Skeletal muscle cell (primary cell): ENCODE measurements at places on chromosomes 3 and 15.

DNA sequence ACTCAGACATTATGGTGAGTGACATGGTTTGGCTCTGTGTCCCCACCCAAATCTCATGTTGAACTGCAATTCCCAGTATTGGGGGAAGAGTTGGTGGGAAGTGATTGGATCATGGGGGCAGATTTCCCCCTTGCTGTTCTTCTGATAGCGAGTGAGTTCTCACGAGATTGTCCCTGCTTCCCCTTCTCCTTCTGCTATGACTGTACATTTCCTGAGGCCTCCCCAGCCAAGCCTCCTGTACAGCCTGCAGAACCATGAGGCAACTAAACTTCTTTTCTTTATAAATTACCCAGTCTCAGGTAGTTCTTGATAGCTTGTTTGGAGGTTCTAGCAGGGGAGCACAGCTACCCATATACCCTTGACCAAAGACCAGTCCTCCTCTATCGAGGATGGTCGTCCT, 45.9 kb downstream of the ADAM10 start:
- DNase-seq = no peak

DNA sequence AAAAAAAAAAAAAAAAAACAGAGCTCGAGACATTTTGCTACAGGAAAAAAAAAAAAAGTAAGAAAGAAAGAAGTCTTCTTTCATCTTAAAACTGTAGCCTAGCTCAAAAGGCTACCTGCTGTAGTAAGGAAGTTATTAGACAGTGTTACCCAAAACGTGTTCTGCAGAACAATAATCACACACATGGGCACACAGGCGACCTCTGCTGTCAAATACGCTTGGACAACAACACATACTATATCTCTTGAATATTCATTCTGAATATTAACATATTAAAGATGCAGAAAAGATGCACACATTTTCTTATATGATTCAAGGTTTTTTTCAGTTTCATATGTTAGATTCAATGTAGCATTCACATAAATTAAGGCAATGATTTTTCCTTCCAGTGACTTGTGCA, 215.8 kb downstream of the ROBO1 start:
- DNase-seq = no peak

DNA sequence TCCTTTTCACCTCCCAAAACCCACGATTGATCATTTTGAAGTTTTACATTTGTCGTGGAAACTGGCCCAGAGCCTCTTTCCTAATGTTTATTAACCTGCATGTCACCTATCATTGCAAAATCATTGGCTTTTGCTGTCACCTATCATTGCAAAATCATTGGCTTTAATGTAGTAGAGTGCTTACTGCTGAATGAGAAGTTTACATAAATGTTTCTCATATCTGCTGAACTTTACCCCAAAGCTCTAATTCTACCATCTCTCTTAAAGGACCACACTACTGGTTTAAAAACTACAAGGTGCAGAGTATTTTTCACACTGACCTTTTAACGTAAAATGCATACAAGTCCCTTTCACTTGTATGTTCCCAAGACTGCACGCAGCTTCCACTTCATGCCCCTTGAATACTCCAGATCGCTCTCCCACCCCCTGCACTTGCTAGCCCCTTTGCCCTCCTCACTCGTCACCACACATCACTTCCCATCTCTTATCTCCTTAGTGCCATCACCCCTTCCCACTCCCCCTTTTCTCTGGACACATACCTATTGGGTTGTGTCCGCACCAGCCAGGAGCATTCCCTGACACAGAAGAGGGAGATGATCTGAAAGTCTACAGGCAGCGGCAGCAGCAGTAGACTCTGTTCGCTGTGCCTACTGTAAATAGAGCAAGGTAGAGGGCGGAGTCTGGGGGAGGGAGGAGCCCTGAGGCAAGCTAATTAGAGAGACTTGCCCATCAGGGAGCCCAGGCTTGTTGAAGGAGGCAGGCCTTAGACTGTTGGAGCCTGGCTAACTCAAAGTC, 30.2 kb upstream of the ATOSA start:
- no peak for DNase-seq

DNA sequence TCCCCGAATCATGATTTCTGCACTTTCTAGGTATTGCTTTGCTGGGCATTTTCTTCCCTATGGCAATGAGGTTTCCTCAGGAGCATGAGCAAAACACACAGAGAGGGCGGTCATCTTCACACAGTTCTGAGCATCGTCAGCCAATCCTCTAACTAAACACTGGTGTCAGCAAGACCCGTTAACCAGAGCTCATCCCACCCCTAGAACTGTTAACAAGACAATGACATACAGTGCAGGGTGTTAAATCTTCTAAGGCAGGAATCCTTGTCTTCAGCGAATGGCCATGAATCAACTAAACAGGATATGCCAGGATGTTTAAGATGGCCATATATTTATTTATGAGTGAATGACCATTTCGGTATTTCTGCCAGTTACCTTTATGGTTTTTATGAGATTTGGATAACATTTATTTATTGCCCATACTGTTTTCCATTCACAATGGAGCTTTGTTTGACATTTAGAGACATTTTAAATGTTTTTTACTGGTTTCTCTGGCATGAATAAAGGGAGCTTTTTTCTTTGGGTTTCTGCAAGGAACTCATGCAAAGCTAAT, 411.5 kb upstream of the PROK2 start:
- DNase-seq = no peak

DNA sequence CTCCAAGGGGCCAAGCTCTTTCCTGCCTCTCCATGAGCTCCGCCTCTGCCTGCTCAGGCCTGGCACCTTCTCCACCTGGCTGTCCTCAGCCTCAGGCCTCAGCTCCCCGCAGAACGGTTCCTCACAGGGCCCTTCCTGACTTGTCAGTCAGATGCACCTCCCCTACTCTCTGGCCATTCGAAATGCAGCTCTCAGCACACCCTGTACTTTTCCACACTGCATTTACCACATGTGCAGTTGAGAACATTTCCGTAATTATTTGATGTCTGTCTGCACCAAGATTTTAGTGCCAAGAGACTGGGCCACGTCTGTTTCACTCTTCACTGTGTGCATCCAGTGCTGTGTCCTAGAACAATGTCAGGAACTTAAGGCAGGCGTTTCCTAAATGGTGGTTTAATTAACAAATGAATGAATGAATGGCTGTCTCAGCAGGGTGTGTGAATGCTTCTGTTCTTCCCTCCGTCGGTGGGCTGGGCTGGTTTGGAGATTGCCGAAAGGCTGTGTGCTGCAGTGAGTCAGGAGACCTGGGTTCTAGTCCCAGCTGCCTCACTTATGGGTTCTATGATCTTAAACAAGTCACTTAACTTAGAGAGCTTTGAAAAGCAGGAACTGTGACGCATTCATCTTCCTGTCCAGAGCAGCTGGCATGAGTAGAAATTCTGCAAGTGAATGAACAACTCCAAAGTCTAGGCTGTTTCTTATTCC, 5.4 kb downstream of the MUC4 start:
- no peak for DNase-seq

DNA sequence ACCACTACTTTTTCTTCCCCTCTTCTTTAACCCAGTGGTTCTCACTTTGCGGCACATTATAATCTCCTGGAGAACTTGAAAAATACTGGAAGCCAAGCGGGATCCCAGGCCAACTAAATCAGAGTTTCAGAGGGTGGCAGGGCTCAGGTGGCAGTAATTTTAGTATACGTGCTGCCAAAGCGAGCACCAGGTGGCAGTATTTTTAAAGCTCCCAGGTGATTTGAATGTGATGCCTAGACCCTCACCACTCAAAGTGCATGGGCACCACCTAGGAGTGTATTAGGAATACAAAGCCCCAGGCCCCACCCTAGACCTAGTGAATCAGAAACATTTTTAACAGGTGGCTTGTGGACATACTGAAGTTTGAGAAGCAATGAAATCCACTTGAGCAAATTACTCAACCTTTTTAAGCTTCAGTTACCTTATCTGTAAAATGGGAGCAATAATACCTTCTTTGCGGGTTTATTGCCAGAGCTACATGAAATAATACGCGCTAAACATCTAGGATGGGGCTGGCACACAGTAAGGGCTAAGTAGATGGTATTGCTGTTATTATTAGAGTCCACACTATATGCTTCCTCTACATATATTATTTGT, 8.3 kb downstream of the B3GALNT1 start:
- no peak for DNase-seq

- DNase-seq = peak; percentile 48
Observed at GRCh38 chr15:33027306-33028035, 167.0 kb downstream of the FMN1 start.

GRCh38 chr3:33915796-33916546, 117.5 kb downstream of the PDCD6IP start:
- DNase-seq = no peak

- DNase-seq = no peak
Observed at GRCh38 chr3:57370341-57370740, 77.9 kb upstream of the ASB14 start.

- no peak for DNase-seq
Observed at GRCh38 chr3:123064914-123065313, 1.9 kb upstream of the PDIA5 start.

DNA sequence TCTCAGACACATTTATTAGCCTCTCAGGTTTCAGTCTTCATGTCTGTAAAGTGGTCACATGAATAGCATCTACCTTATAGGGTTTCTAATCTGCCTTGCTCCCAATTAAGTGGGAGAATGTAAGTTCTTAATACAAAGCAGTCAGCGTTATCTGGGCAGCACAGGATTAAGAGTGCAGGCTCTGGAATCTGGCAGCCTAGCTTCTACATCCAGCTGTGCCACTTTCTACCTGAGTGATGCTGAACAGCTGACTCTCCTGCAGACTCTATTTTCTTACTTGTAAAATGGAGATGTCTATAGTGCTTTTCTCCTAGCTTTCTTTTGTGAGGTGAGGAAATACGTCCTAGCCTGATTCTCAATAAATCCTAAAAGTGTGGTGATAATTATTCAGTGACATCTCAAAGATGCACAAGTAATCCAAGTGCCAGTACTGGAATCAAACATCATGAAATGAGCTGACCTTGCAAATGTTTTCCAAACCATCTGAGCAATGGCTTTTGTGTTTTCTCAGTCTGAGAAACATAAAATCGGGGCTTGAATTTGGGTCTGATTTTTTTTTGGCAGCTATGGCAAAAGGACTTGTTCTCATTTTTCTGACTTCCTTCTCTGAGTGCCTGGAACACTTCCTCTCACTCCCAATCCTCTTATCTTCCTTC, 232.2 kb upstream of the FEZF2 start:
- DNase-seq = no peak

DNA sequence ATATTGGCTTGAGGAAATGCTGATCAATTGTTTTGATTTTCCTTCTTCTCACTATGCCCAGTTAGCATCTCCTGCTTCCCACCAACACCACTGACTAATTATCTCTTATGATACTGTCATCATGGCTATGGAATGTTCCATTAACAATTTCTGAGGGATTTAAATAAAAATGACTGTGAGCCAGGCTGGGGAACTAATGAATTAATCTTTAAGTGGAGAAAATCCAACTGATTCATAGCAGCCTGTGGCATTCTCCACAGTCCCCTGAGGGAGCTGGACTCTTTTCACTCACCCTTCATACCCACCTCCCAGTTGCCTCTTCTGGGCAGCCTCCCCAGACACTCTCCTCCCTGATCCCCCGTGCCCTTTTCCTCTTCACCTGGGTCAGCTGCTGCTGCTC, 353.6 kb downstream of the CLSTN2 start:
- DNase-seq = no peak

DNA sequence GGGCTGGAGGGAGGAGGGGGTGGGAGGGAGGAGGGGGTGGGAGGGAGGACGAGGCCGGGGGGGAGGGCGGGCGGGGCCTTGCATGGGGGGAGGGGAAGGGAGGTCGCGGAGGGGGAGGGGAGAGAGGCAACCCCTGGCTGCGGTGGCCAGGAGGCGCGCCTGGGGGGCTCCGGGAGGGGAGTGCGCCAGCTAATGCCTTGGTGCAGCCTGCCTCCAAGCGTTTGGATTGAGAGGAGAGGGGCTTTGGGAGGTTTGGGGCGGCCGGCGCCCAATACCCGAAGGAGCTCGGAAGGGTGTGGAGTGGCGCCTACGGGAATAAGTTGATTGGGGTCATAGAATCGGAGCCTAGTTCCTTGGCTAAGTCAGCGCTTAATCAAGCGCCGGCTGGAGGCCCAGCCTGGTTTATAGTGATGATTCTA, 557 bp downstream of the TFG start:
- DNase-seq = no peak

GRCh38 chr15:57640930-57641682, 49.4 kb downstream of the MYZAP start:
- DNase-seq = peak; percentile 3

GRCh38 chr15:63350178-63350621, 31.4 kb downstream of the CA12 start:
- DNase-seq = no peak

DNA sequence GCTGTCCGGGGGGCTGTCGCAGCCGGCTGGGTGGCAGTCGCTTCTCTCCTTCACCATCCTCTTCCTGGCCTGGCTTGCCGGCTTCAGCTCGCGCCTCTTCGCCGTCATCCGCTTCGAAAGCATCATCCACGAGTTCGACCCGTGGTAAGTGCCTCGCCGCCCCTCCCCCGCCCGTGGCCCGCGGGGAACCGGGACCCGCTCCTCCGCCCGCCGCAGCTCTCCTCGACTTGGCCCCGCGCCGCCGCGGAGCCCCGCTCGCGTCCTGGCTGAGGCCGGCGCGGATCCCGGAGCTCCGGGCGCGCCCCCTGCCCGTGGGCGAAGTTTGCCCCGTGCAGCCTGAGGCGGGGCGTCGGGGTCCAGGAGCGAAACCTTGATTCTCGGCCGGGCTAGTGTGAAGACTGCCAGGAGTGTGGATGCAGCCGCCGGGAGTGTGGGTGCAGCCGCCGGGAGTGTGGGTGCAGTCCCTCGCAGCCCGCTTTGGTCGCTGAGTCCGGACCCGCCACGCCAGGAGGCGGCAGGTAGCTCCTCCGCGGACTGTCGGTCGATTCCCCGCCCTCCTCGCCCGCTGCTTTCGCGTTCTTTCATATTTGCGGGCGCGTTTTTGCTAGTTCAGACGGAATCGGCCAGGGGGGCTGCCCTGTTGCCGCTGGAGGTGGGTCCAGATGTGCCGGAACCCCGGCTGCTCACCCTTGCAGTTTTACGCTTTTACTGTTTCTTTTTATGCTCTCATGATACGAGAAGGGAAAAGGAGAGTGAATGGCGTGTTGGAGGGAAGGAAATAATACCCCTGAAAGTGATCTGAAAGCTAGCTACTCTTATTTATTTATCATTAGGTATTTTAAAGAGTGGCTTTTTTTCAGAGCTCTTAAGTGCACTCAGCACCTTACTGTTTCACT, 692 bp downstream of the STT3B start:
- no peak for DNase-seq

DNA sequence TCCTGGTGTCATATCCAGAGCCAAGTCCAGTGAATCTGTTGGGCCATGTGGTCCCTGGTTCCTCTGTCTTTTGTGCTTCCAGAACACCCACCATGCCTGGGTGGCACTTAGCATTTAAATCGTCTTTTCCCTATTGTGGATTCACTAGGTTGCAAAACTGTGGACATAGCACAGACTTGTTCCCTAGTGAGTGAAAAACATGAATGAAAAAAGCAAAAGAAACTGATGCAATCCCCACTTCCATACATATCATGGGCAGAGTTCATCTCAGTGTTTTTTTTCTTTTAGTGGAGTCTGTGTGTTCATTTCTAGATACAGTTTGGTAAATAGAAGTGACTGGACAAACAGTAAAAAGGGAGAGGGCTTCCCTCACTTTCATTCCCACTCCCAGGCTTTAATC, 170.5 kb downstream of the SLCO3A1 start:
- DNase-seq = no peak
